Activated T-helper 9 cell treated with anti-CD3 and anti-CD28 coated beads, Interleukin-2, amount 50 U/mL, for 16 hours (primary cell): ENCODE measurements at places on chromosomes 11 and 22.

DNA sequence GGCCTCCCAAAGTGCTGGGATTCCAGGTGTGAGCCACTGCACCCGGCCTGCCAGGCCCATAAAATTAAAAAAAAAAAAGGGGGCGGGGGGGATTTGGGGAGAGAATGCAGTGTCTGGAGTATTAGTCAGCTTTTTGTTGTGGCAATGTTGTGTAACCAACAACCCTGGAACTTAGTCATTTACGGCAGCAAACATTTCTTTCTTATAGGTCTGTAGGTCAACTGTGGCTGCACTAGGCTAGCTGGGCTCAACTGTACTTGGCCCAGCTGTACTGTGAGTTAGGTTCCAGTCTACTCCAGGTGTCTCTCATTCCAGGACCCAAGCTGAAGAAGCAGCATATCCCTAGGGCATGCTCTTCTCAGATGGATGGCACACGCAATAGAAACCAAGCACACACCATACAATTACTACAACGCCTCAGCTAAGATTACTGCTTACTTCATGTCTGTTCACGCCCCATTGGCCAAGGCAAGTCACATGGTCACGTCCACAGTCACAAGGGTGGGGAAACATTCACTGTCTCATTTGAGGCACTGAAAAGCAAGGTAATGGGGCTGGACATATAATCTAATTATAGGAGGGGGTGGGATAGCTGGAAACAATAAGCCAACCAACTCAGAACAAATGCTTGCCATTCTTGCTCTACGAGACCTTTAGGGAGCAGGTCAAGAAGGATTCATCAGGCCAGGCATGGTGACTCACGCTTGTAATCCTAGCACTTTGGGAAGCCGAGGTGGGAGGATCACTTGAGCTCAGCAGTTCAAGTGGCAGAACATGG is 10.4 kb upstream of the SPINDOC start:
- no peak for DNase-seq

GRCh38 chr11:94424662-94425061 is 23.4 kb upstream of the GPR83 start:
- DNase-seq, result no peak

GRCh38 chr11:124867700-124868099 is 2.5 kb downstream of the ROBO3 start:
- DNase-seq, result no peak

- DNase-seq, result no peak
These were observed 58.7 kb upstream of the PPP6R3 start for GRCh38 chr11:68401856-68402255.

DNA sequence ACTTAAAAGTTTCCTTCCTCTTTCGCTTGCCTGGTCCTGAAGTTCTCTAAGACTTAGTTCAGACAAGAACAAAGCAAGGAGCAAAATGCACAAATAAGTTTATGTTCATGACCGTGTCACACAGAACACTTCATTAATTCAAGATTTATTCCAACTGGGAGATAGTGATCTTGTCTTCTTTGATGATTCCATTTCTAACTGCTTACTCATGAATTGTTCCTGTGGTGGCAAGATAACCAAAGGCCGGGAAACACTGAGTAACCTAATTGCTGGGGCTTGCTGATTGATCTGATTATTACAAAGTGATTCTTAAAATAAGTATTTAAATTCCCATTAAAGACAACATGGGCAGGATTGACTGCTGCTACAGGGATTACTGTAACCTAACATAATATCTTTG is 1462.9 kb upstream of the RAG2 start:
- DNase-seq, result no peak

- DNase-seq, result no peak
These were observed 31.3 kb downstream of the PPP2R1B start for GRCh38 chr11:111734954-111735261.

DNA sequence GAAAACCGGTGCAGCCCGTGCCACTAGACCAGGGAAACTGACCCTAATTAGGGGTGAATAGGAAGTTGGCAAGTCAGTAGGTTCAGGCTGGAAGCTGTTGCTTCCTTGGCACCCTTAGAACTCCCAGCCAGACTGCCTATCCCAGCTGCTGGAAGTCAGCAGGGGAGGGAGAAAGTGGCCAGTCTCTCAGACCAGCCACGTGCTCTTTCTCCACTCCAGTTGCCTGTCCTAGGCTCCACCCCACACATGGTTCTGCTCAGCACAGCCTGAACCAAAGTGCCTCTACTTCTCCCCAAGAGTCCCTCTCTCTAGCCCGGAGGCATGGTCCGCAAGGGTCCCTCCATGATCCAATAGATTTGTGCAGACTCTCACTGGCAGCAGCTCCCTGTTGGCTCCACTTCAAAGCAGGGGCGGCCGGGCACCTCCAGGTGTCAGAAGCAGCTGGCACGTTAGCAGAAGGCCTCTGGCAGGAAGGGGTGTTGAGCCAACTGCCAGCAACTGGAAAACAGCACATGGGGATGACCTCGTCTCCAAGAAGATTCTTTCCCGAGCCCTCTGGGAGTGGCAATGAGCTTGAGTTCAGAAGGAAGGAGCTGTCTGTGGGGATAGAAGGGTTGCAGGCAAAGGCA is 27.7 kb downstream of the ARFGAP2 start:
- no peak for DNase-seq

- DNase-seq, result no peak
These were observed 5.5 kb downstream of the TTC28 start for GRCh38 chr22:28674121-28674563.

DNA sequence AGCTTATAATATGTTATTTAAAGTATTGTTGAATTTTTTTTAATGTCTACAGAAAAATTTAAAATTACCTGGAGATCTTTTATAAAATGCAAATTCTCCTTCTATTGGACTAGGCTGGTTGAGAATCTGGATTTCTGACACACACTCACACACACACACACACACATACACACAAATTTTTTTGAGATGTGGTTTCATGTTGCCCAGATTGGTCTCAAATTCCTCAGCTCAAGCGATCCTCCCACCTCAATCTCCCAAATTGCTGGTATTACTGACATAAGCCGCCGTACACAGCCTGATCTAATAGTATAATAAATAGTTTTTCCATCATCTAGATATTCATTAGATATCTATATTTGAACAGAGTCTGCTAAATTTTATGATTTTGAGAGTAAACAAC is 4.5 kb upstream of the RFPL1 start:
- no peak for DNase-seq

DNA sequence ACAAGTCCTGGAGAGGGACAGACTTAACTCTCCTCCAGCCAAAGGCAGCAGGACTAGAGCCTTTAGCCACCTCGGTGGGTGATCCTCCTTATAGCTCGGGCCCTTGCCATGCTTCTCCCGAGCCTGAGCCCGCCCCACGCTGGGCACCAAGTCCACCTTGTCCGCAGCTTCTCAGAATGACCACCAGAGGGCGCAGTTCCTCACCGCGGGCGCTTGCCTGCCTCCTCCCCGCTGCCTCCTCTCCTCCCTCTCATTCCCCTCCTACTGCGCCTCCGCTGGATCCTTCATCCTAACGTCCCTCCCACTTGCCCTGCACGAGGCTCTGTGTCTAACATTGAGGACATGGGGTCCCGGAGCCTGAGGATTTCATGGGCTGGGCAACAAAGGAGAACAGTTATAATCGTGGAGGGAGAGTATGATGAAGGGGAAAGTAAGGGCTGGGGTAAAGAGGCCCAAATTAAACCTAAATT is 11.3 kb upstream of the MOGAT2 start:
- DNase-seq, result peak; percentile 50

GRCh38 chr11:16796311-16796710 is 57.9 kb downstream of the C11orf58 start:
- no peak for DNase-seq

GRCh38 chr22:32760815-32761214 is 40.7 kb upstream of the TIMP3 start:
- DNase-seq, result no peak

DNA sequence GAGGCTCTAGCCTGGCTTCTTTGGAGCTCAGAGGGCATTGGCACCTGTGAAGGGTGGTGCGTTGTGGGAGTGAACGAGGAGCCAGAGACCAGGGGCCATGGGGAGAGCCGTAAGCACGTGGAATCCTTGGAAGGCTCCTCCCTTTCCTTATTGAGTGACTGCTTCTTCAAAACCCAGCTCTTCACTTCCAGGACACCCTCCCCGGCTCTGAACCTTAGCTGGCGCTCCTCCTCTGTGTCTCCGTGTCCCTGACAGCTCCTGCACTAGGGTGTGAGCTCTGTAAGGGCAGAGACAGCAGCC is 26.3 kb downstream of the POLR3H start:
- DNase-seq, result no peak

GRCh38 chr11:78400116-78400515 is 17.5 kb downstream of the GAB2 start:
- DNase-seq, result no peak

GRCh38 chr11:27705873-27706820 is 5.9 kb upstream of the BDNF start:
- no peak for DNase-seq

- DNase-seq, result no peak
These were observed 19.7 kb downstream of the P2RX3 start for GRCh38 chr11:57357856-57358255.

DNA sequence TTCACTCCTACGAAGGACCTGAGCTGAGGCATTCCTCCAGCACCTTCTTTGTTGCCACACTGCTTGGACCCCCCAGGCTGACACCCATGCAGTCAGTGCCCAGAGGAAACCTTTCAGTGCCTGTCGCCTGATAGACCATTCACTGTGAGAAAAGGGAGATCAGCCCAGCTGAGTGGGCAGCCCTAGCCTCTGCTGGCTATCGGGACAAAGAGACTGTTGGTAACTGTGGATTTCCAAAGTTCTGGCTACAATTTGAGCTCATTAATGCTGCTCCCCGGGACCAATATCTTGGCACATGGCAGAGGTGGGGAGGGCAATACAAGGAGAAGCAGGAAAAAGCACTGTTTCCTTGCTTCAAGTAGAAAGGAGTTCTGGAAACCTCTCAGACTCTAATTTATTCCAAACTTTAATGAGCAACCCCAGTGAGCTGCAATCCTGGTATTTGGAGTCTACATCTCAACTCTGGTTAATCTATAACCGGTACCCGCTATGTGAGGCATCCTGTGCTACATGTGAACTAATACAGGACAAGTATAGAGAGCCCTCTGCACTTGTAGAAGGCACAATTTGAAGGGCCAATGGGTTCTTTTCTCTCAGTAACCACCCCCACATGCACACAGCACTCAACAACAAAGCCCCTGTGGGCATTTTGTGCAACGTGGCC is 200.7 kb upstream of the NCAM1 start:
- DNase-seq, result no peak

DNA sequence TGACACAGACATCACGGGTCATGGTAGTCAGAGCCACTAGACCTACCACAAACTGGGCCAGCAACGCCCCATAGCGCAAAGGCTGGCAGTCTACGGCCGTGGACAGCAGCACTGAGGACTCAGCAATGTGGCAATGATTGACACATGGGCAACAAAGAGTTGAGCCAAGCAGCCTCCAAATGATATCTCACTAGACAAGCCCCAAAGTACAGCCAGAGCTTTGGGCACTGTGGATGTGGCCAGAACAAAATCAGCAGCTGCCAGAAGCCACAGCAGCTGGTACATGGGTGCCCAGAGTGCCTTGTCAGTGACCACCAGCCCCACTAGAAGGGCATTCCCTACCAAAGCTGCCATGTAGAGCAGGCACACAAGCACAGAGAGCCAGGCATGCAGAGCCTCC is 11.2 kb upstream of the UBQLNL start:
- no peak for DNase-seq

- DNase-seq, result no peak
These were observed 100.0 kb upstream of the SOX6 start for GRCh38 chr11:16456366-16456765.

DNA sequence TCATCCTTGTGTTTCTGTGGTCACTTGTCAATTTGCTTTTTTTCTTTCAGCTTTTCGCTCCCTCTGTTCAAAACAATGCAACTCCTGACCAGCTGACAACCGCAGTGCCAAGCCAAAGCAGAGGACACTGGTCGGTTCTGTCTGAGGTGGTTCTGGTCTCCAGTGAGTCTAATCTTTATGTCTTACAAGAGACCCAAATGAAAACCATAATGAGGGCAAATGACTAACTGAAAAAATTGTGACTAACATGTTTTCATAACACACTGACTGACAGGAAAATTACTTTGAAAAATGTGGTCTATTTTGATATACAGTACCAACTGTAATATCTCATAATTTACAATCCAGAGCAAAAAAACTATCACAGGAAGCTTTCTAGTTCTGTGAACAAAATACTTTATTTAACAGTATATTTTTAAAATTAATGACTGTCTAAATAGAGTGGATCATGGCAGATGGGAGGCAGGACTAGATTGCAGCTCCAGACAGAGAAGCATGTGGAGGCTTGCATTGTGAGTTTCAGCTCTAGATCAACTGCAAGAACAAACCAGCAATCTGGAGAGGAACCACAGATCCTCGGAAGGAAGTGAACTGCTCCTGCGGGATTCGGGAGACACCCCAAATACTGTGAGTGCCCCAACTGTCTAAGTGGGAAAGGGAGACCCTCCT is 311.8 kb downstream of the SBF2 start:
- no peak for DNase-seq

DNA sequence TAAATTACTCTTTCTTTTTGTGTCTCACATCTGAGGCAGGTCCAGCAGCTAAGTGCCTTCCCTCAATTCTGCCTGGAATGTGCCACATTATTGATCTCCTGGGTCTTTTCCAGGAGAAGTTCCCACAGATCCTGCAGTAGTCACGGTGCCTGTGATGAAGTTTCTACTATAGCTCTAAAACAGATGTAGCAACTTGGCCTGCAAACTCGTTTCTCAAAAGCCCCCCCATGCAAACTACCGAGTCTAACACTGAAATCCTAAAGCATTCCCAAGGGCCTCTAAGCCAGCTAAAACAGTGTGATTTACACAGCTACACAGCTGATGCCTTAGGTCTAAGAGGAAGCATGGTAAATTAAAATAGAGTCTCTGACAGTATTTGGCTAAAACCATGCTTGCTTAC is 54.3 kb downstream of the DDI1 start:
- no peak for DNase-seq

GRCh38 chr11:43694477-43694876 is 13.9 kb downstream of the HSD17B12 start:
- DNase-seq, result no peak

DNA sequence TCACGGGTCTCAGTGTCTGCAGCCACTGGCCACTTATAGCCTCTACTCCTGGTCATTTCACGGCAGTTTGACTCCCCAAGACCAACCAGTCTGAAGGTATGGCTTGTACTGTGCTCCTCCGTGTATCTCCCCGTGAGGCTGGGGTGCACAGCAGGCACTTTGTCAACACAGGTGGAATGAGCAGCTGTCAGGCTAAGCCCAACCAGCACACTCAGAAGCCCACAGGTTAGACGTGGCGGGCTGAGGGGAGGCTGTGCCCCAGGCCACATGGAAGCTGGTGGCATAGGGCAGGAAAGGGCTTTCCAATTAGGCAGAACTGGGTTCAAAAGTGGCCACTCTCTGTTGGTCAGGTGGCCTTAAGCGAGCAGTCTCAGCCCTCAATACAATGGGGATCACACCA is 7.0 kb downstream of the TP53I11 start:
- no peak for DNase-seq
